Fibroblast of skin of right biceps (primary cell): ENCODE measurements at places on chromosomes 2 and 18.

GRCh38 chr2:193461431-193461934 lies 1266.8 kb upstream of the TMEFF2 start:
- no peak for DNase-seq

- DNase-seq, result peak; percentile 77
Measured at GRCh38 chr2:12555012-12555645, 161.6 kb upstream of the TRIB2 start.

DNA sequence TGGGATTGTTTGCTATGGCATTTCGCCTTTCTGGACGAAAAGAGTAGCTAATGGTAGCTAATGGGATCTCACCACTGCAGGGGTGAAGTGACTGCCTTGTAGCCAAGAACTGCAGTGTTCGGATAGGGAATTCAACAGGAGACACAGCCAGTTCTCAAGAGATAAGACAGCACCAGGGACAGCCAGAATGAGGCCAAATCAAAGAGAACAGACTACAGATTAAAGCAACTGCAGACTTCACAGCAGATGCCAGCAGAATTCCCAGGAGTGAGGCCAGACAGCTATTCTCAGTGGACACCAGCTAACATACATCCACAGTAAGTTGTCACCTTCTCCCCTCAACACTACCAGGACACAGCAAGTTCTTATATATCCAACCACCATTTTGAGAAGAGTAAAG lies 124.0 kb downstream of the PLA2R1 start:
- no peak for DNase-seq

DNA sequence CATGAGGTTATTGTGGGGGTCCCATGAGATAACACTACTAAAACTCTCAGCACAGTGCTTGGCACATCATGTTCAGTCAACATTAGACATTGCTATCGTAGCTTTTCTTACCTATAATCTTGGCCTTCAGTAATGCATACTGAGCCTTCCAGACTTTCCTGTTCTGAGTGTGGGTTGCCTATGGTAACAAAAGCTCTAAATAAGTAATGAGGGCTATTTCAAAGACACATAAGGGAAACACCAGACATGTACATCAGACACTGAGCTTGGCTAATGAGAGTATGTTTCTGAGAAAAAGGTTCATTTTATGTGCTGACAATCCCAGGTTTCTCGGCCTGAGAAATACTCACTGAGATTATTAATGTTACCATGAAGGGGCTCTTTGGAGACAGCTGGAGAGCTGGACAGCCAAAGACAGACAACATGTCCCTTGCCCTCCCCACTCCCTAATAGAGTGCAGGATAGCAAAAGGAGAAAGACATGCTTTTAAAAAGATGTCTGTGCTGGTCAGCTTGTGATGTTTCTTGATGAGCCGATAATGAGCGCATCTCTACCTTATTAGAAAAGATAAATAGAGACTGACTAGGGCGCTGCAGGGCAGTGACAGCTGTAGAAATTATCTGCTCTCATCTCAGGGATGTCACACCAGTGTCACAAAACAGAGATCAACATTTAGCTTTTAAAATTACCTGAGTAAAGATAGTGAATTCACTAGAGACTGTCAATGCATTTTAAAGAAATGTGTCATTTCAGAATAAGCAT lies 25.4 kb downstream of the POLE4 start:
- no peak for DNase-seq

DNA sequence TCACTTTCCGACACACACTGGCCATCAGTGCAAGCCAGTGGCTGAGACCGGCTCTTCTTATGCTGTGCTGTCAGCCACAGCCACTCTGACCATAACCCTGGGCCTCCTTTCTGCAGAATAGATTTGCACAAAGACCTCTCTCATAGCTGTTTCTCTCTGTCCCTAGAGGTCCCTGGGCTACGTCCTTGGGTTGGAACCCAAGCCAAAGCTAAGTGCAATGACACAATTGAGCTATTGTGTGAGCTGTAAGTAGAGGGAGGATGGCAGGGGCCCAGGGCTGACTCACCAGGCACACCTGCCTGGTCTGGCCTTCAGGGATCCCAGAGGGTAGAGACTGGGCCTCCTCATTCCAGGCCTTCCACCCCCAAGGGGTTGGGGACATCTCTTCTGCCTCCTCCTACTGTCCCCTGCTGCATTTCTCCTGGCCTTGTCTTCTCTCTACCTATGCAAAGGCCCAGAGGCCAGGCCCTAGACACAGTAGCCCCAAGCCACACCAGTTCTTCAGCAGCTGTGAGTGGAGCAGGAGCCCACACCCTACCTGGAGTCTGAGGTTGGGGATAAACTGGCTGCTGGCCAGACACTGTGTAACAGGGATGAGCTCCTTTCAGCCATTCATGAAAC lies 174.6 kb downstream of the NCK2 start:
- no peak for DNase-seq

DNA sequence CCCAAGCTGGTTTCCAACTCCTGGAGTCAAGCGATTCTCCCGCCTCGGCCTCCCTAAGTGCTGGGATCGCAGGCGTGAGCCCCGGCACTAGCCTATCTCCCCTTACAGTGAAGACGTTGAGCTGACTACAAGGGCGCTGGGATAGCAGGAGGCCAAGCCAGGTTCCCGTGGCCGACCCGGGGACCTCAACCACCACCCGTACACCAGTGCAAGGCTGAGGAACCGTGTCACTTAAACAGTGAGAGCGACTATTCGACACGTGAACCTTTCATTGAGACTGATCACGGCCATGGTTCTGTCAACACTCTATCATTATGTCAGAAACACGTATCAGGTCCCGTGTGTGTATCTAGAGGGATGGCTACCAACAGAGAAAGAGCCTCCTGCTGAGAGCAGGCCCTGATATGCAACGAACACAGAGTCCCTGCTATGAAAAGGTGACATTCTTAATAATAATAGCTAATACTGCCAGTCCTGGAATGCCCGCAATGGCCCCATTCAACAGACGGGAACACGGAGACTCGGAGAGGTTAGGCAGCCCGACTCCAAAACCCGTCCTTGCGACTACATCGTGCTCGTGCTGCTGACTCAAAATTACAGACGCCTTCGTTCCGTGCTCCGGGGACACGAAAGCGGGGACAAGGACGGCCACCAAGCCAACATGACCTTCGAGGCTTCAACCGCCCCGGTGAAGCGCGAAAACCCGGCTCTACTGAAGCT lies 833 bp downstream of the AFG3L2 start:
- DNase-seq, result no peak

GRCh38 chr2:121910139-121910538 lies 154.7 kb downstream of the TSN start:
- DNase-seq, result peak; percentile 20

DNA sequence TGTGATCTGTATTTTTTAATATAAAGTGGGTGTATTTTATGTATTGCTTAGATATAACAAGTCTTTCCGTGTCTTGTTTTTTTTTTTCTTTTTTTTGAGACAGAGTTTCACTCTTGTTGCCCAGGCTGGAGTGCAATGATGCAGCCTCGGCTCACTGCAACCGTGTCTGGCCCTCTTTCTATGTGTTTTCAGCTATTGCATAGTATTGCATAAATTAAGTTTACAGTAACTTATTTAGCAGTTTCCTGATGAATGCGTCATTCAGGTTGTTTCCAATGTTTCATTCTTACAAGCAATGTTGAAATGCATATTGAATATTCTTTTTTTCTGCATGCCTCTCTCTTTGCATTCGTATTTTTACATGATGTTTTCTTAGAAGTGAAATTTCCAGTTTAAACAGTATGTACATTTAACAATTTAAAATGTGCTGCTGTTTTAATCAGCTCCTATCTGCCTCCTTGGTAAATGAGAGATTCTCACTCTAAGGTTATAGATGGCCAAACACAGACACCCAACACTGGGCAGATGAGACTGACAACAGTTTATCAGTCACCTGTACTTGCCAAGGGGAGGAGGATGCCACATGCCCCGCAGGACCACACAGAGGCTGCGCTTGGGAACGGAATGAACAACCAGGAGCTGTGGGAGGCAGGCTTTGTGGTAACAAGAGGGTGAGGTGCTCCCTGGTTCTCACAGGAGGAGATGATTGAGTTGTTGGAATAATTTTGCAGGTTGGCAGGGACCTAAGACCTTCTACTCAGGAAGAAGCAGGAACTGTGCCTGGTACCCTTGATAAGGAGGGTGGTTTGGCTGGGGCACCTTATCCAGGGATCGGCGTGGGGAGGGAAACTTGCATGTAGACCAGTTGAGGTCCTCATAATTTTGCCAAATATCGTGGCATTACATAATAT lies 7.5 kb downstream of the SLC9A4 start:
- DNase-seq, result no peak

GRCh38 chr2:237072067-237072931 lies 13.4 kb upstream of the COPS8 start:
- peak; percentile 66 for DNase-seq

DNA sequence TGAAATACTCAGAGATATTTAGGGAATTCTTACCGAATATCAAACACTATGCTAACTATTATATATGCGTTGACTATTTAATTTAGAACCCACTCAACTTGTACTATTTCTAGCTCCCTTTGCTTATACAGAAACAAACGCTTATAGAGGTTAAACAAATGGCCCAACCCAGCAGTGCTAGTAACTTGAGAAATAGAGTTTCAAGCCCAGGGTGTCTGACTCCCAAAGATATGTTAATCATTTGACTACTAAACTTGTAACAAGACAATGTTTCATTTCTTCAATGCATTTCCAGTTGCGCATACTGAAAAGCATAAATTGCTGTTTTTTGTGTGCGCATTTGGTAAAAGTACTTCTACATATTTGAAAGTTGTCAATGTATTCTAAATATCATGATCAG lies 310.3 kb downstream of the GALNT13 start:
- DNase-seq, result no peak

DNA sequence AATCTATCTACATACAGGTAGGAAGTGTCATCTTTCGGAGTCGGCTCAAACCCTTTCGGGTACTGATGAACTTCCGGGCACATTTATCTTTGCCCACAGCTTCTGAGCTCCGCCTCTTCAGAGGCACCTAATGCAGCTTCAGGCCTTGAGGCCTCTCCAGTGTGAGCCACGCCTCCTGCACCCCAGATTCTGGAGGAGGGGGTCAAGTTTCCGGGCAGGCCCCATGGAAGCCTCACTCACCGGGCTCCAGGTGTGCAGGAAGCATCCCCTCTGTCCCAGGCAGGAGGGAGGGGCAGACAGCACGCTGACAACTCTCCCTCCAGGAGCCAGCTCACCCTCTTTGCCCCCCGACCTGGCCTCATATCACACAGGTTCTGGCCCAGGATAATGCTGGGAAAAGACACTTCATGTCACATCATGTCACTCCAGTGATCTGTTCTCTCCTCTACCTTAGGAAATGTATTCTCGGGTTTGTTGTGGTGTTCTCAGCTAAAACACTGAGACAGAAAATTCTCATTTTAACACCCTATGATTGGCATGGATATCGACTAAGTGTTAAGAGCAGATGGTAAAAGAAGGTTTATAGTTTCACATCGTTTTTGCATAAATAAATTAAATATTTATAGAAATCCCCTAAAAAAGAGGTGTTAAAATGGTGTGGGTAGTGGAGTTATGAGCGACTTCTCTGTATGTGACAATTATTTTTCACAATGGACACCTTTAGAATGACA lies 46.2 kb upstream of the COPS8 start:
- DNase-seq, result no peak

GRCh38 chr2:169963786-169964185 lies 136.5 kb downstream of the UBR3 start:
- no peak for DNase-seq

- no peak for DNase-seq
Measured at GRCh38 chr2:68878071-68878711, 7.0 kb upstream of the BMP10 start.

GRCh38 chr2:111122631-111123421 lies 2.1 kb downstream of the BCL2L11 start:
- DNase-seq, result peak; percentile 80

- no peak for DNase-seq
Measured at GRCh38 chr2:113700186-113700841, 56.1 kb downstream of the SLC35F5 start.

GRCh38 chr2:187438455-187438854 lies 9.6 kb downstream of the CALCRL start:
- DNase-seq, result no peak
